ENCODE measurements at places on chromosomes 1 and 21.
A peak's percentile ranks its signal among the peaks of the same experiment; 100 is the strongest.

GRCh38 chr1:246306415-246307037, 200.6 kb downstream of the SMYD3 start:
- peak; percentile 73 for DNase-seq

DNA sequence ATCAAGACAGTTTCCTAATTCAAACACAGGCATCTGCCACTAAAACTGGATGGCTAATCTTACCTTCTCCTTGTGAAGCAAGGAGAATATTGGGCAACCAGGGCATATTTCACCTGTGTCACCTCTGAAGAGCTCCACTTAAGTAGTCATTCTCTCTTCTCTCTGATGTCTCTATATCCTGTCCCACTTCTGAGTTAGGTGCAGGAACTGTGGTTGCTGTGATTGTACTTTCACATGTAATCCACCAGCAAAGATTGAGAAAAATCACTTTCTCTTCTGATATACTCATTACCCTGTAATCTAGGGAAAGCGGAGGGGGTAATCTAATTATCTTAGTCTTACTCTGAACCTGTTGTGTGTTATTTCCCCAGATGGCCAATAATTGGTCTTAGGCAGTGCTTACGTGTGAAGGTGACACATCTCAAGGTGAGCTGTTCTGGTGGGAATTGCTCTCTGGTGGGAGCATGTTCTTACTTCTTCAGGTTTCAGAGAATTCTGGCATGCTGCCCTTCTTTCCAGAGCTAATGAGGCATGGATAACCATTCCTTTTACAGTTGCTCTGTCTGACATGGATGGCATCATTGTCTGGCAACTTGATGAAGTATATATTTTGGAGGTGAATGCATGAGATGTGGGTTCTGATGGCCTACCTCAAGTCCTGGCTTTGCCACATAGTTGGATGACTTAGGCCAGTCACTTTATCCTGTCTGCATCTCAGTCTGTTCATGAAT, 12.0 kb downstream of the XCL2 start:
- DNase-seq, result no peak

DNA sequence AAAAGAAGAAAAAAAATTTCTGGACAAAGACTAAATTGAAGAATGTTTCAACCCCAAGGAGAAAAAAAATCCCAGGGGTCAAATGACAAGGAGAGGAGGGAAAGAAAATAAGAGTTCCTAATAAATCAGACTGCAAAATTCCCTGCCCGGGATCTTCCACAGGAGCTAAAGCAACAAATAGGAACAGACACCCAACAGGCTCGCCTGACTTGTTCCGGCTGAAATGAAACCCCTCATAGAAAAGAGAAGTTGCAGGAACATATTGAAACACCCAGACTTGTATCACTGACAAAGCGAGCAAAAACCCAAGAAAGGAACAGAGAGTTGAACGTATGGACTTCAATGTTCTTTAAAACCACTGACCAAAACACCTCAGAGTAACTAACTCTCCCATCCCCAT, 123.0 kb downstream of the TIAM1 start:
- no peak for DNase-seq

DNA sequence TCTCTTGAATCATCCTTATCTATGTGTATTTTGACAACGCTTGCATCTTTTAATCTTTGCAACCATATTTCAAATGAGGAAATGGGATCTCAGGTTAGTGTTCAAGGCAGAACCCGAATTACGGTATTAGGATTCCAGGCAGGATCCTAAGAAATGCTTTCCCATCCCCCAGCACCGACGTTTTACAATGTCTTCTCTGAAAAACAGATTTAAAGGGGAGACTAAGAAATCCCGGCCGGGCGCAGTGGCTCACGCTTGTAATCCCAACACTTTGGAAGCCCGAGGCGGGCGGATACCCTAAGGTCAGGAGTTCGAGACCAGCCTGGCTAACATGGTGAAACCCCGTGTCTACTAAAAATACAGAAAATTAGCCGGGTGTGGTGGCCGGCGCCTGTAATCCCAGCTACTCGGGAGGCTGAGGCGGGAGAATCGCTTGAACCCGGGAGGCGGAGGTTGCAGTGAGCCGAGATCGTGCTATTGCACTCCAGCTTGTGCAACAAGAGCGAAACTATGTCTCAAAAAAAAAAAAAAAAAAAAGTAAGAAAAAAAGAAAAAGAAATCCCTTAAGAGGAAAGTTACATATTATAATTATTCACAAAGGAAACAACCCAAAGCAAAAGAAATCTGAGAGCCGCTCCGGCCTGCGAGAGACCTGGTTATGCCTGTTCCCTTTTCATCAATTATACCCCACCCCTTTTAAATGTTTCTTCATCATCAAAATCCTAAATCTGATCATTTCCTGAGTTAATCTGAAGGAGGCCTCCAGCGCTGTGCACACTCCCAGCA, 801 bp upstream of the GORAB start:
- DNase-seq, result peak; percentile 6

- DNase-seq, result no peak
These were observed 26.1 kb upstream of the MAN1A2 start for GRCh38 chr1:117341123-117341522.

DNA sequence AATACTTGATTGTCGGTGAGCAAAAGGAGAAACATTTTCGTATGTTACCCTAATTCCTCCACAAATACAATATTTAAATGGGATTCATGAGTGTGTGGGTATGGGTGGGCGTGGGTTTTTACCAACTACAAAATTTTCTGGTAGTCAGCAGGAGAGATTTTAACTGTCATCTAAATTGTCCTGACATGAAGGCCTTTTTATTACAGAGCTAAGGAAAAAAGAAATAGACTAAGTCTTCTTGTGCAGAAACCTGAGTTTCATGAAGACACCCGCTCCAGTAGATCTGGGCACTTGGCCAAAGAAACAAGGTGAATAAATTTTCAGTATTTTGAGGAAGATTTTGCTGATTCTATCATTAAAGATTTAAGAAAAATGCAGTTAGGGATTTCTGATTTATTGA, 752 bp downstream of the RGS18 start:
- peak; percentile 69 for DNase-seq

DNA sequence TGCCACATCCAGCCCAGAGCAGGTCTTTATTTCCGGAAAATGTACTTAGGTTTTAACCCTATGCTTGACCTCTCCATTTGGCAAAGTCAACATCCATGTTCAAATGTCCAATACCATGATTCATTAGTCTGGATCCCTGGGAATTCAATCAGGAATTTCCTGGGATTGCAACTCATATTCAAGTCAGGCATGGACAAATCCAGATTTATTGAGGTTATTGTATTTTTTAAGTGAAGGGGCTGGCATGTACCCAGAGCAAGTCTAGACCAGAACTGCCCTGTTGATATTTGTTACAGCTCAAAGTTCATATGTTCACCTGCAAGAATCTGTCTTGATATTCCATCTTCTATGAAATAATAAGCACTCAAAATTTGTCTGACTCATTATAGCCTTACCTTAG, 521.1 kb downstream of the ADGRL2 start:
- DNase-seq, result no peak

DNA sequence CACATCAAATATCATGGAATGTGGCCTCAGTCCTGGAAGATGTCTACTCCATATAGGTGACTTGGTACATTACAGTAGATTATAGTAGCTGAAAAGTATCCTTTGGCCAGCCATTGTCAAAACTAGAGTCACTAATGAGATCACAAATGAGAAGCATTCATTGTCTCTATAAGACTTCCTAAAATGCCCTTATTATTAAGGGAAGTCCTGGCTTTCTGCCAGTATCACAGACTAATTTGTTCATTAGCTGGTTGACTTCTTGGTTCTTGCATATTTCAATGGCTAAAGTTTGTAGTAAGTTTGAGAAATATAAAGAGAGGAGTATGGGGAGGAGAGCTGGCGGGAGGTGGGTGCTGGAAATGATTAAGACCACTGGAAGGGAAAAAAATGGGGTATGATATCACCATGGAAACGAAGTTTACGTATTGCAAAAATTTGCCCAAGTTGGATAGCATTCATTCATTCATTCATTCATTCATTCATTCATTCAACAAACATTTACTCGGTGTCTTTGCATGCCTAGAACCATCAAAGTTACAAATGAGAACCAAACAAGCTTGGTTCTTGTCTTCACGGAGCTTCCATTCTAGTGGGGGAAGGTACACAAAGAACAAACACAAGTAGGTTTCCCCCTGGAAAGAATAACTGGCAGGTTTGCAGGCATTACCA, 11.7 kb upstream of the B3GALNT2 start:
- peak; percentile 30 for DNase-seq

- DNase-seq, result no peak
These were observed 27.5 kb downstream of the SLC37A1 start for GRCh38 chr21:42541174-42541573.

DNA sequence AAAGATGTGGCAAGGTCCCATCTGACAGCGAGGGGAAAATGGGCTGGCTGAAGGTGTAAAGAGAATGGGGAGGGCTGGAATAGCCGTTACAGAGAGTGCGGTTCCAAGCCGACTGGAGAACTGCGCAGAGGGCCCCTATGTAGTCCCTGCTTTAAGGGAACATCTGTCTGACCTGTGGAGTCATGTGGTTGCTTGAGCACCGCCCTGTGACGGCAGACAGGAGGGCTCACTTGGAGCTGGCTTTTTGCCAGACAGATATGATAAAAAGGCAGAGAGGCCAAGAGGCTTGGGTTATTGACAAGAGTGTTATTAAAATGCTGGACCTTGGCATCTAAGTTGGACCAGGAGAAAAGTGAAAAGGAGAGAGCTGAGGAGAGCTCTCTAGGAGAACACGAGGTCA, 5.9 kb upstream of the PTPRF start:
- DNase-seq, result peak; percentile 83

- DNase-seq, result peak; percentile 74
These were observed 200.4 kb downstream of the NRIP1 start for GRCh38 chr21:14864211-14865021.

- DNase-seq, result peak; percentile 6
These were observed 1.5 kb upstream of the ARHGEF11 start for GRCh38 chr1:157047062-157047410.

- no peak for DNase-seq
These were observed 231.7 kb downstream of the RGS7 start for GRCh38 chr1:241125286-241125685.

GRCh38 chr1:159771127-159771895, 9.5 kb upstream of the DUSP23 start:
- no peak for DNase-seq

DNA sequence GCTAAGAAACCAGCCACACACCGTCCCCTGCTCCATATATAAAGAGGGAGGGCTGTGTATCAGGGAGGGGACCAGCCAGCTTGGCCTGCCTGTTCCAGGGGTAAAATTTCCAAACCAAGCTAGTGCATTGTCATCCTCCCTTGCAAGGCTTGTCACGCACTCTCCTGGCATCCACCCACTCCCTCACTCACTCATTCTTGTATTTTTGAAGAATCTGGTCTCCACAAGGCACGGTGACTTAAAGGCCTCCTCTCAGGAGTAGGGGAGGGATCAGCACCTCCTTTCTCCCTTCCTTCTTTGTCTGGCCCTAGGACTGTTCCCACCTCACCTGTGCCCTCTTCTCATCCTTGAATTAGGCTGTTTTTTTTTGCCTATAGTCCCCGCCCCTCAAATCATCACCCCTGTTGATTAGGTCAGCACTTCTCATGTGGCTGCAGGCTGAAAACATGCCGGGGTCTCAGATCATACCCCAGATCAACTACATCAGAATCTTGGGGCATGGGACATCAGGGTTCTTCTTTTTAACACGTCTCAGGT, 5.0 kb downstream of the ABCA4 start:
- no peak for DNase-seq

GRCh38 chr21:26007951-26008498, 162.5 kb downstream of the APP start:
- DNase-seq, result no peak

GRCh38 chr1:53686091-53686964, 52.6 kb downstream of the GLIS1 start:
- peak; percentile 29 for DNase-seq

DNA sequence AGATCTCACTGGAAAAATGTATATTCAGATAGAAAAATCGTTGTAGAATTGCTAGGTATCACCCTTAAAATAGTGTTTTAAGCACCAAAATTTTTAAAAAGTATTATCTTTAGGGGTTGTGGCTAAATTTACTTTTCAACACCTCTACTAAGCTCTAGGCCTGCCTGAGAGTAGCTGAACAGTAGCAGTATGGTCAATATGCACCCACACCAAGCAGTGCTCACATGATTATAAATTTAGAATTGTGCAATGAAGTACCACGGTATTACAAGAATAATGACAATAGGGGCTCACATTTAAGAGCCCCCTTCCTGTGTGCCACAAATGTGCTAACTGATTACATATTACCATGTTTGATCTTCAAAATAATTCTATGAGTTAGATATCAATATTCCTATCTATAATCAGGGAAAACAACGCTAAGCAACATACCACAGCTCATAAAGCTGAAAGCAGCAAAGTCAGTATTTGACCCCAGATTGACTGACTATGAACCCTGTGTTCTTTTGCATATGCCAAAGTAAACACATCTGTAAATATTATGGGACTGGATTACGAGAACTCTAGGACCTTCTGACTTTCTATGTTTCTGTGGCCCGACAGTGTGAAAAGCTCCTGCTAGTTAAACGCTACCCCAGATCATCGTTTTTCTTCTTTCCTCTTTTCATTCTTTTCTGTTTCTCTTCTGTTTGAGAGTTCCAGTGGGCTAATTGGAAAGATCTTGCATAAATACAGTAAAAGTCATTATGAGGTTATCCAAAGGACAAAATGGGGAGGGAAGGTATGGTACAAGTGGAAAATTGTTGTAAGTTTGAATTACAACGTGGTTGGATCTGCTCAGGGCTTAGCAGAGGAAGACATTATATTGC, 201.1 kb upstream of the C1orf87 start:
- DNase-seq, result no peak

- peak; percentile 45 for DNase-seq
These were observed 8.4 kb downstream of the FOXE3 start for GRCh38 chr1:47424336-47424982.

GRCh38 chr1:86441581-86441980, 17.6 kb downstream of the CLCA2 start:
- DNase-seq, result peak; percentile 27

DNA sequence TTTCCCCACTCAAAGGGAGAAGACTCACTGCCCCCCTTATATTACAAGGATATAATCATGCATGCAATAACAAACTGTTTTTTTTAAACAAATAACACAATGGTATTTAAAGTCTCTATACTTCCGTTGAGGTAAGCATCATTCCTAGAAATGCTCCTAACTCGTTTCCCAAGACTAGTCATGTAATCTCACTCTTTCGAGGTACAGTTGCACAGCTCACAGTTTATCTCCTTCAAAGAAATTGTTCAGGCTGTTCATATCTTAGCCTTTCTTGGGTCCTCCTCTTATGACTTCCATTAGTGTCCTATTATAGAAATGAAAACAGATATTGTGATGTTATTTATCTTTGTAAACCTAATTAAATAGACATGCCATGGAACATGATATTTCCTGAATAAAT, 705.0 kb downstream of the KCNT2 start:
- DNase-seq, result no peak

GRCh38 chr1:74399249-74399648, 113.2 kb downstream of the LRRC53 start:
- DNase-seq, result no peak

DNA sequence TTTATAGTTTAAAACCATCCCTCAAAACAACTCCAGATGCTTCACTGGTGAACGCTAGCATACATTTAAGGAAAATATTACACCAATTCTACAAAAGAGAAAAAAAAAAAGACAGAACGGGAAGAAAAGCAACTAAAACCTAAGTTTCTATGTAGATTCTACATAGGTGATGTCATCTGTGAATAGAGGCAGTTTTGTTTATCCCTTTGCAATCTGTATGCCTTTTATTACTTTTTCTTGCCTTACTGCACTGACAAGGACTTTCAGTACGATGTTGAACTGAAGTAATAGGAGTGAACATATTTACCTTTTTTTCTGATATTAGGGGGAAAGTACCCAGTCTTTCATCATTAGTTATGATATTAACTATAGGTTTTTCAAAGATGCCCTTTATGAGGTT, 101.7 kb upstream of the HAO2 start:
- no peak for DNase-seq

All from hematopoietic multipotent progenitor cell treated with erythropoietin and hydrocortisone succinate and interleukin-3 and kit ligand, for 6 days (in vitro differentiated cells).